ENCODE measurements at places on chromosomes 16 and 17.

GRCh38 chr16:31874366-31875111, 932 bp downstream of the ZNF267 start:
- DNase-seq: peak; percentile 48

GRCh38 chr17:5209396-5209795, 17.7 kb upstream of the ZNF594 start:
- no peak for DNase-seq

DNA sequence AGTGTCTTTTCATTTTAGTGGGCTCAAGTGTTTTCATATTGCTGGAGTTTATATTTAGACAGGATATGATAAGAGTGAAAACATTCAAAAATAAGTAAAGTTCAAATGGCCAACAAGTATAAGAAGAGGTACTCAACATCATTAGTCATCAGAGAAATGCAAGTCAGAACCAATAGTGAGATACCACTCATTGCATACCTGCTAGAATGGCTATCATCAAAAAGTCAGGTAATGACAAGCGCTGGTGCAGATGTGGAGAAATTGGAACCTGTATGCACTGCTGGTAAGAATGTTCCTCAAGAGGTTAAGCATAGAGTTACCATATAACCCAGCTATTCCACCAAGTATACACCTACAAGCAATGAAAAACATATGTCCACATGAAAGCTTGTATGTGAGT, 87.8 kb downstream of the WNT3 start:
- DNase-seq: no peak

GRCh38 chr17:70270554-70270953, 101.2 kb downstream of the KCNJ2 start:
- no peak for DNase-seq

DNA sequence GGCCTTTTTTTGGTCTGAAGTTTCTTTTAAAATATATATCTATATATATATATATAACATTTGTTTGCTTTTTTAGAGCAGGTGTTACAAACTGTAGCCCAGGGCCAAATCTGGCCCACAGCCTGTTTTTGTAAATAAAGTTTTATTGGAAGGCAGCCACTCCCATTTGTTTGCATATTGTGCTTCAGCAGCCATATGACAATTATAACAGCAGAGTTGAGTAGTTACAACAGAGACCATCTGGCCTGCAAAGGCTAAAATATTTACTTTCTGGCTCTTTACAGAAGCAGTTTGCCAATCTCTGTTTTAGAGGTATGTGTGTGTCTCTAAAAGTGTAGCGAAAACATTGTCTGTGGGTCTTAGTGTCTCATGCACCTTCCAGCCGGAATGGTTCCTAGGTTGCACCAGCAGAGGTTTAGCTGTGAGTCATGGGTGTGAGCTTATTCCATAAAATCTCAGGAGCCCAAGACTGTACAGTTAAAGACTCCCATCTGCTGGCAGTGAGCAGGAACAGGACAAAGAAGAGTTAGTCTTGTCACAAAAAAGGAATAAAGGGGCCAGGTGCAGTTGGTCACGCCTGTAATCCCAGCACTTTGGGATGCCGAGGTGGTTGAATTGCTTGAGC, 23.8 kb downstream of the LCMT1 start:
- DNase-seq: peak; percentile 35

DNA sequence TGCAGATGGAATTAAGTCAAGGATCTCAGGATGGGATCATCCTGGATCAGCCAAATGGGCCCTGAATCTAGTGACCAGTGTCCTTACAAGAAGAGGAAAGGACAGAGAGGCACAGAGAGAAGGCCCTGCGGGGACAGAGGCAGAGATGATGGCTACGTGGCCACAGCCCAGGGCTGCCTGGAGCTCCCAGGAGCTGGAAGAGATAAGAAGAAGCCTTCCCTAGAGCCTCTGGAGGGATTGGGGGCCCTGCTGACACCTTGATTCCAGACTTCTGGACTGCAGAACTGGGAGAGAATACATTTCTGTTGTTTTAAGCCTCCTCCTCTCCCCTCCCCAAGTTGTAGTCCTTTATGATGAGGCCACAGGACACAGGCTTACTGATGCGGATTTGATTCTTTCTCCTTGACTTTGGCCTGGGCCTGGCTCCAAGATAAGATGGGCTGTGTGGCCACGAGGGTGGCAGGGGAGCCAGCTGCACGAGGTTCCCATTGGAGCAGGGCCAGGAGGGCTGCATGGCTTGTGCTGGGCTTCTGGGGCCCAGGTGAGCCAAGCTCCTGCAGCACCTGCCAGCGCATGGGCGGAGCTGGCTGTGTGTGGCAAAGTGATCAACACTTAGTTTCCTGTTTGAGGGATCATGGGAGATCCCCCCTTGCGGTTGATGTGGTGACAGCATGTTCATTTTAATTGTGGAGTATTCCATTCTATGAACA, 146.1 kb downstream of the IRF8 start:
- no peak for DNase-seq

GRCh38 chr17:38606646-38607611, 1.2 kb upstream of the SRCIN1 start:
- DNase-seq: no peak

- no peak for DNase-seq
Measured at GRCh38 chr16:67489401-67490083, 6.2 kb upstream of the AGRP start.

DNA sequence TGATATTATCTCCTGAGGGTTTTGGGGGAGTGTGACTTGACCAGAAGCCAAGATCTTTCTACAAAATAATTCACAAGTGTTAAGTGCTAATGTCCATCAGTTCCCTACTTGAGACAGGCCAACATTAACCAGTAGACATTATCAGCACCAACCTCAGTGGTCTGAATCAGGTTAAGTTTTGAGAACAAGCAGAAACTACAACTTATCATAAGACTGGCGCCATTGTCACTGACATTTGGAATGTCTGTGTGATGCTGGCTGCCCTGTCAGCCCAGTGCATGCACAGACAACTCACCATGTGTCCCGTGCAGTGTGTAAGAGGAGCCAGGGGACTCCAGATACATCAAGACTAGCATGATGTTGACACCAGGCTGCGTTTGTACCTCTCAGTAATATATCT, 76.8 kb downstream of the CCDC182 start:
- DNase-seq: no peak

GRCh38 chr17:79065105-79065670, 9.4 kb upstream of the ENGASE start:
- no peak for DNase-seq

- DNase-seq: no peak
Measured at GRCh38 chr16:85642762-85643358, 29.7 kb downstream of the GSE1 start.

DNA sequence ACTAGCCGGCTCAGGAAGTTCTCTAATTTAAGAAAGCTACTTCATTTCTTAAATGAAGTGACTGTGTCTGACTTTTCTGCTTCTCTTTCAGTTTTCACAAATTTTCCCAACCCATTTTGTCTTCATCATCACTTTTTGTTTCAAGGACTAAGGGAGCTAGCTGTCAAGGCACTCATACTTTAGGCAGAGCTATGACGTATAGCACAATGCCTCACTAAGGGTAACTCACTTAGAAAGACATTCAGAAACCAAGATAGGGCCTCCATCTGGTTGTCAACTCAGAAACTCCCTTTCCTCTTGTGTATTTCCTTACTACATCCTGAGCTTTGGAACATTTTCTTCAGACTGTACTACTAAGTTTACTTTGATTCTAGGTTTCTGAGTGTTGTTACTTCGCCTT, 397.9 kb downstream of the TOX3 start:
- no peak for DNase-seq

DNA sequence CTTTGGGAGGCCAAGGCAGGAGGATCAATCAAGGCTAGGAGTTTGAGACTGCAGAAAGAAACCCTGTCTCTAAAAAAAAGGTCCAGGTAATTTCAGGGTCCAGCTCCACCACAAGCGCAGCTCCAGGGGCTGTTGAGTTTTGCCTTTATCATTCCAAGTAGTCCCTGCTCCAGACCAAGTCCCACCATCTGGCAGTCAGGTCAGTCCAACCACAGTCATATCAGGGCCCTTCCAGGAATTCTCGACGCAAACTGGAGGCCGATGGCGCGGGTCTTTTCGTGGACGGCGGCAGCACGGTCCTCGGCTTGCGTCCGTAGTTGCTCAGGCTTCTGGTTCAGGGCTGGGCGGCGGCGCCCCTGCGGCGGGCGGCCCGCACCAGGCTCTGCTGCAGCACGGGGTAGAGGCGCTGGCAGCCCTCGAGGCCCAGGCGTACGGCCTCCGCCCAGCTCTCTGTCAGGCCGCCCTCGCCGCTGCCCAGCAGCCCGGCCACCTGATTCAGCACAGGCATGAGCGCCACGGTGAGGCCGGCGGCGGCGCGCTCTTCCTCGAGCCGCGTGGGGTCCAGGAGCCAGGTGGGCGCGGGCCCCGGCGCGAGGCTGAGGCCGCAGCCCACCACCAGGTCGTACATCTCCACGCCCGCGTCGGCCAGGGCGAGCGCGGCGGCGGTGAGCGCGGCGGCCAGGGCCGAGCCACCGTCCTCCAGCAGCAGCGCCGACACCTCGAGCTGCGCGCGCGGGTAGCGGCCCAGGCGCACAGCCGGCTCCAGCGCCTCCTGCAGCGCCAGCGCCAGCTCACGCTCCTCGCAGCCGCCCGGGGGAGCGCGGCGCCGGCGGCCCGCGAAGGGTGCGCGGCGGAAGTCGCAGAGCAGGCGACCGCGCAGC, 752 bp downstream of the EXOSC6 start:
- peak; percentile 33 for DNase-seq

DNA sequence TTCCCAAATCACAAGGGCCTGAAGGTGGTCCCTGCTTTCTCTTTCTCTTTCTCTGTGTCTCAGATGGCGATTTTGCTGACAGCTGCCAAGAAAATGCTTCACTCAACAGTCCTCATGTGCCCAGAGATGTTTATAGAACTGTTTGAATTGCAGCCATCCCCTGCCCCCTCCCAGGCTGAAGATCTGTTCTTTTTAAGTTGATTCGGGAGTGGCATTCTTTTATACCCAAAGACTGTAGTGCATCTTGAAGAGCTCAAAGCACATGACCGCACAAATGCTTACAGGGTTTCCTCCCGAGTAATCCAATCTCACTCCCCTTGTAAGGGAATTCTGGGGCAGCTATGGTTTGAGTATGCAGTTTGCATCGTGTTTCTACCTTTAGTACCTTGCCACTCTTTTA, 75.7 kb downstream of the SEC14L1 start:
- no peak for DNase-seq

- DNase-seq: no peak
Measured at GRCh38 chr17:74192950-74193781, 10.3 kb upstream of the RPL38 start.

DNA sequence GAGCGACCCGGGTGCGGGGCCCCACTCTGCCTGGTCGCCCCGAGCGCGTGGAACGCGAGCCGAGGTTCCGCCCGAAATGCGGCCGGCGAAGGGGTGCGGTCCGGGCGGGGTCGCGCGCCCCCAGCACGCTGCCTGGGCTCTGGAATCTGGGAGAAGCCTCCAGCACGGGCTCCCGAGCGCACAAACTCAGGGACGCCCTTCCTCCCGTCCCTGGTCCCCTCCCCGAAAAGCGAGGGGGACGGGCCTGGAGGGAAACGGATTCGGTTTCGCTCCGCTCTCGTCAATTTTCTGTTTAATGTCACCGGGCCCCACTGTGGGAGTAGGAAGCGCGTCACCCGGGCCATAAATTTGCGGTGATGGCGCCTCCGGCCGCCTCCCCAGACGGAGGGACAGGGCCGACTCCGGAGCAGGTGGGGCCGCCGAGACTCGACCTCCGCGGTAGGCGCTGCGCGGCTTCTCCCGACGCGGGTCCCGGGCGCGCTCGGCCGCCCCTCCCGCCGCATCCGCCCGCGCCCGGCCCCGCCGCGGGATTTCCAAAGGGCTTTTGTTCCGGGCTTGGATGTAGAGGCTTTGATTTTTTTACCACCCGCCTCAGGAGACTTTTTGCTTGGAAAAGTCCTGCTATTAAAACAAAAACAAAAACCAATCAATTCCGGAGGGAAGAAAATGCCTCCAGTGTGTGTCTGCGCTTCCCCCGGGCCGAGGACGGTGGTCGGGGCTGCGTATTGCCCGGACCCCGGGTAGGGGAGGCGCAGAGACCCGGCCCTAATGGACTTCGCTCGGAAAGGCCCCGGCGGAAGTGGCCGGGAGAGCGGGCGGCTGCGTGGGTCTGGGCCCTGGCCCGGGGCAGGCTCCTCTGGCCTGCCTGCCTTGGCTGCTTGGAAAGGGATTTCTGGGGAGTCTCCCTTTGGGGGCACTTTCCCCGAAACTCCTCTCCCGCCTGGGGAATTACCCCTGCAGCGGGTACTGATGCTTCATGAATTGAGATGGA, 7.9 kb upstream of the BAHCC1 start:
- DNase-seq: peak; percentile 70

GRCh38 chr16:53937161-53937880, 233.4 kb downstream of the FTO start:
- no peak for DNase-seq

- no peak for DNase-seq
Measured at GRCh38 chr17:80539022-80539641, 5.5 kb upstream of the RPTOR start.

GRCh38 chr17:7825206-7825990, 8.6 kb upstream of the KDM6B start:
- no peak for DNase-seq

GRCh38 chr16:51152691-51153576, 1.9 kb upstream of the SALL1 start:
- DNase-seq: no peak

DNA sequence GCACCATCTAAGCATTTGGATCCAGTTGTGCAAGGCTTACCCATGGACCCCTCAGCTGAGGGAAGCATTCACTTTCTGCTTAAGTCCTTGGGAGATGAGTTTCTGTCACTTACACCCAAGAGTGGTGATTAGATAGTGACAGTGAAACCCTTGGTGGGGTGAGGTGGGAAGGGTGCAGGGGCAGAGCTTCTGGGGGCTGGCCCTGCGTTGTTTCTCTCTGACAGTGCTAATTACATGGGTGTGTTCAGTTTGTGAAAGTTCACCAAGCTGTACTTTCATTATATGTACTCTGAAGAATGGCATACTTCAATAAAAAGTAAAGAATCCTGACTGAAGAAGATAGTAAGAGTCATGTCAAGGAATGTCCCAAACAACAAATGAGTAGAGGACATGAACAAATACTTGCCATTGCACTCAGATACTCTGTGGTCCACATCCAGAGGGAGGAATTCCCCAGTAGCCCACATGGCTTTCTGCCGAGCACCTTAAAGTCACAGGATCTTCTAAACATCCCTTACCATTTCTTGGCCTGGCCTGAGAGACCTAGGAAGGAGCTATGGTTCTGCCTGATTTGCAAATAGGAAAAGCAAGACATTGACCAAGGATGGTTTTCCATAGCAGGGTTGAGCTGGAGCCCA, 8.4 kb downstream of the CHST6 start:
- DNase-seq: no peak

GRCh38 chr17:47208744-47209488, at the start of gene MYL4:
TSS of gene MYL4 (plus strand) at chr17:47209348. CDS start at chr17:47209423, 75 bp downstream.
- DNase-seq: peak; percentile 33

DNA sequence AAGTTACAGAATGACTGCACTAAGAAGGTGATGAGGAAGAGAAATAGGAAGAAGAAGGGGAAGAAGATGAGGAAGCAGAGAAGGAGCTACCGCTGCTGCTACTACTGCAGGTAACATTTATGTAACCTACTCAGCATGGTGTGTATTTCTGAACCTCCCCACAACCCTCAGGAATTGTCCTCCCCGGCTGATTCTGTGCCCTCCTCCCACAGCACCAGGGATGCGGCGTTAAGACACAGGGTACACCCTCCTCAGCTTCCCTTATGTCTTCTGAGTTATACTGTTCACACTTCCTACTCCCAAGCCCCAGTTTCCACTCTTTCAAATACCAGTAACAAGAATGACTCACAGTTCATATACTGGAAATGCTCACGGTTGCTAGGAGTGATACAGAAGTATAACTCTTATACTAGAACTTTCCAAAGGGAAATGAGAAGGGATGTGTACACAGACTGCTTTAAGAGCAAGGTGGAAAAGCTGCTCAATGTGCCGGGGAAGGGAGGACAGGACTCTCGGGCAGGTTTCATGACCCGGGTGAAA, 224.5 kb upstream of the PSMD7 start:
- DNase-seq: no peak

- peak; percentile 98 for DNase-seq
Measured at GRCh38 chr16:88306860-88307545, 75.8 kb upstream of the ZNF469 start.

Data from fibroblast of skin of abdomen (primary cell).